Pulmonary artery endothelial cell (primary cell): ENCODE measurements at places on chromosomes 4 and X.

DNA sequence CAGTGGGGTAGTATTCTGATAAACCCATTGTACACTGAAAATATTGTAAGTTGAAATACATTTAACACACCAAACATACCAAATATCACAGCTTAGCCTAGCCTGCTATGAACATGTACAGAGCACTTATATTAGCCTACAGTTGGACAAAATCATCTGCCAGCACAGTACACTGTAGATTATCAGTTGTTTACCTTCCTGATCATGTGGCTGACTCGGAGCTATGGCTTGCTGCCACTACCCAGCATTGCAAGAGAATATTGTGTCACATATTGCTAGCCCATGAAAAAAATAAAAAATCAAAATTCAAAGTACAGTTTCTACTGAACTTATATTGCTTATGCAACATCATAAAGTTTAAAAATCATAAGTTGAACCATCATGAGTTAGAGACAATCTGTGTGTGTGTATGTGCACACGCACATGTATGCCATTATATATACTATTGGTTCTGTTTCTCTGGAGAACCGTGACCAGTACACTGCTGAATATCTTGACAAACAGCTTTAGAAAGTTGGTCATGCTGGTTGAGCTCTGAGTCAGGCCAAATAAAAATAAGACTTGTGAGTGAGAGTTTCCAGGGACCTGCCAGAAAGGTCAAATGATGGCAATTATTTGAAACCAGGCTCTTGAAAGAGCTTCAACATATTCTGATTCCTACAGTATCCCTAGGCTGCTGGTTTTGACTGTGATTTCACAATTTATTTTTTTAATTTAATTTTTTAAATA is 238.5 kb downstream of the PRR32 start:
- DNase-seq: no peak

DNA sequence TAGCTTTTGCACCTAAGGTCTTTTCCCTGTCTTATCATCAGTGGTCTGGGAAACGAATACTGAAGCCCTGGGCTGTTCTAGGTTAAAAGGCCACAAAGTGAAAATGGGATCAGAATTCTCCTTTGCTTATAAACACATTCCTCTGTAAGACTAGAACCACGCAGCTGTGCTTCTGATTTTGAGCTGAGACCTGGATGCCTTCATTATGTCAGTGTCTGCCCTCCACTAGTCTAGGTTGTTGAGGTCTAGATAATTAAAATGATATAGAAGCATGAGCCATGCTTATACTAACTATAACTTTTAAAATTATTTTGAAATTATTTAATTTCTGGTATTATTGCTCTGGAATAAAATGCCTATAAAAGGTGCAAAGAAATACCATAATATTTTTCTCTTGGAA is 403.9 kb downstream of the ADGRL3 start:
- DNase-seq: no peak

GRCh38 chr4:168710353-168710946 is 213.6 kb downstream of the PALLD start:
- DNase-seq: no peak

GRCh38 chrX:139924069-139924695 is 8.7 kb downstream of the ATP11C start:
- DNase-seq: no peak

- no peak for DNase-seq
Measured at GRCh38 chrX:39652336-39652735, 445.4 kb downstream of the BCOR start.

- DNase-seq: no peak
Measured at GRCh38 chr4:145644699-145645098, 25.5 kb downstream of the MMAA start.

GRCh38 chr4:76001700-76002099 is 5.6 kb downstream of the CXCL9 start:
- no peak for DNase-seq

DNA sequence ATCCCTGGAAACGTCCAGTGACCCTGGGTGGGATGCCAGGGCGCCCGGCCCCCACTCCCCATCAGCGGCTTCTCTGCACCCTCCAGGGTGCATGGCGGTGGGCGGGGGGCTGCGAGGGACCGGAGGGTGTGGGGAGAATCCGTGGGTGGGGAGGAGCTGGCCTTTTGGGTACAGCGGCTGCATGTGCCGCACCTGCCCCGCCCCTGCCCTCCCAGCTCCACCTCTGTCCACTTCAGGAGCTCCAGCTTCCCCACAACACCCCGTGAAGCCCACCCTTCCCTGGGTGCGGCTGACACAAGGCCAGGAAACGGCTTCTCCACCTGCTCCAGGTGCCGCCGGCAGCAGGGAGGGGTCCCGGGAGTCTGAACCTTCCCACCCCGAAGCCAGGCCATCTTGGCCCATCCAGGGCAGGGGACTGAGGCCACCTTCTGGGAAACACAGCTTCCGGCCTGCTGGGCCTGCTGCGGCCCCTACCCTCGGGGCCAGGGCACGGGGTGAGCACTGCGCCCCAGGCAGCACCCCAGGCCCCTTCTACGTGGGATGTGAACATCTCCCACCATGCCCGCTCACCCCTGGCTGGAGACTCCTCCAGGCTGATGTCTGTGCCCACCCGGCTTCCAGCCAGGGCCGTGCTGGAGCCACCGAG is 34.6 kb downstream of the CPLX1 start:
- no peak for DNase-seq

DNA sequence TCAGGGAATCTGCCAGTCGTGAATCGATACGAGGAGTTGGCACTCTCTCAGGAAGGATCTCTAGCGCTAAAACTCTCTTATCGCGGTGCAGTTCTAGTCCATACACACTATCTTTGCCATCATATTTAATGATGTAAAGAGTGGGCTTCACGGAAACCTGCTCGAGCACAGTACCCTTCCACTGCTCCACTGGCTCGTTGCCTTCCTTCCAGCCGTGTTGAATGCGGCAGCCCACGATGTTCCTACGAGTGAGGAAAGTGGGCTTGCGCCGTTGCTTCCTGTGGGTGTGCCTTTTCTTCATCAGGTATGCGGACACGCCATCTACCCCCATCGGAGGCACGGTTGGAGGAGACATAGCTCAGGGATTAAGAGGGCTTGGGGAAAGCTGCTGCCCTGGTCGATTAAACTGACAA is 661 bp downstream of the SPIN4 start:
- no peak for DNase-seq

DNA sequence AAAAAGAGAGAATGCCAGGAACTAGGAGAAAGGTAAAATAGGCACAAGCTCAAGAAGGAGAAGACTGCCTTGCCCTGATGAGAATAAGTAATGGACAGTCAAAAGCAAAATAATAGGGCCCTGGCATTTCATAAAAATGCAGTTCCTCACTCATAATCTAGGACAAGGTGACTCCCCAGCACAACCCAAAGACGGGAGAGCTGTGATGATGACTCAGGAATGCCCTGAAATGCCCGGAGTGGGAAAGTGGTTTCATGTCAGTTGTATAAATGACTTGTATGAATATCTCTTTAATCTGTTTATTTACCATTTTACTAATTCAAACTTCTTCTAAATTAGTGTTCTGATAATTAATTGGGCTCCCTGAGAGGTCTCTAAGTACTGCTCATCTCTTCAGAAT is 28.8 kb upstream of the SETD7 start:
- DNase-seq: no peak

DNA sequence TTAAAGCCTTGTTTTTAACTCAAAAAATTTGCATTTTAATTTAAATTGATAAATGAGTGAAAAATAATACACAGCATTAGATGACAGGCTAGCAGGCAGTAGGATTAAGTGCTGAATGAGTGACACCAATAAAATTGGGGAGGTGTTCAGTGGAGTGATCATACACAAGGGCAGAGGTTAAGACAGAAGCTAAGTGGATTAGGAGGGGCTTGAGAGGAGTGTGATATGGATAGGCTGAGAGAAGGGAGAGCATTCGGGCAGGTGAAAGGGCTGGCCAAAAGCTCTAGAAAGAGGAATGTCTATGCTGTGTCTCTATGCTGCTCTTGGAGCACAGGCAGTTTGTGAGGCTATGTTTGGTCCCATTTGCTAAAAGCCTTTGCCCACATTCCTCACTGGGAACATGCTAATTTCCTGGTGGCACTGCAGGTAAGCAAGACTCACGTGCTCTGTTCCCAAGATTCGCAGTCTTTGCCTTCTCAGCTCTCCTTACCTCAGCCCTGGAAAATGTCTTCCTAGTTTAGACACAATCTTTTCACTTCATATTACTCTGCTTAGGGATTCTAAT is 52.8 kb upstream of the CCSER1 start:
- no peak for DNase-seq
